DMS79 treated with DMSO at 0.1 percent for 48 hours (cell line): ENCODE measurements at places on chromosomes 12 and 14.

DNA sequence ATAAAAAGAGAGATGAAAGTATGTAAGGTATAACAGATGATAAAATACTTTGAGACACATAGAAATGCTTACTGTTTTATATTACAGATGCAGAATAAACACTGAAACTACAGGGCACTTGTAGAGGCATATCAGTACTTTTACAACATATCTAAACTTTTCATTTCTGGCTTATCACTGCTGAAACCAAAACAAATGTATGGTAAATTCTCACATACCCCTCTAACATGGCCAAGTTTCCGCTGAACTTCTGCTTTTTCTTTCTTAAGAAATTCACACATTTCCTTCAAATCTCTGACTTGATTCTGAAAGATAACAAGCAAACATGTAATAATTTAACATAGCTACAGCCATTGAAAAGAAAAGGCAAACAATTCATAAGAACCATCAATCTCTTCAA, 33.3 kb upstream of the C12orf50 start:
- no peak for DNase-seq

DNA sequence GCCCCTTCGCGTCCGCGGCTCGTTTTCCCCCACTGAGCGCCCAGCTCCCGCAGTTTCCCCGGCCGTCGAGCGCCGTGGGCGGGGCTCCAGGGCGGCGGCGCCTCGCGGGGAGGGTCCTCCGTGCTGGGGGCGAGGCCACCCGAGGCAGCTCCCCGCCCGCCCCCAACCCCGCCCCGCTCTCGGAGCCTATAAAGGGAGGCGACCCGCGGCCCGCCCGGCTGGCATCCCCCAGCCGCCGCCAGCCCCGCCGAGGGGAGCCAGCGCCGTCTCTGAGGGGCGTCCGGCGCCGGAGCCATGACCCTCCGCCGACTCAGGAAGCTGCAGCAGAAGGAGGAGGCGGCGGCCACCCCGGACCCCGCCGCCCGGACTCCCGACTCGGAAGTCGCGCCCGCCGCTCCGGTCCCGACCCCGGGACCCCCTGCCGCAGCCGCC, at the start of gene TAMALIN:
TSS of gene TAMALIN (plus strand) at position 221 of the 432 bp plus-strand sequence. CDS start at position 295, 74 bp downstream.
- no peak for DNase-seq

DNA sequence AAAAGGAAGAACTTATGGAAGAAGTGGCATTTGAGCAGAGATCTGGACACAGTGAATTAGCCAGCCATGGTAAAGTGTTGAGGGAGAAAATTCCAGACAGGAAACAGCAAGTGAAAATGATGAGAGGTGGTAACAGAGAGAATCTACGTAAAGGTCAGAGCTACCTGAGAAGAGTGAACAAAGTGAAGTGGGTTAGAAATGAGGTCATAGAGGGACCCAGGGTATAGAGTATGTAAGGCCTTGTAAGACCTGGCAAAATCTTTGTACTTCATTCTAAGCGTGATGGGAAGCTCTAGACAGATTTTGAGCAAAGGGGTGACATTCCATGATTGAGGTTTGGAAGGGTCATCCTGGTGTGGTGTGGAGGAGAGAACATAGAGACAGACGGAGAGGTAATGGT, 49.3 kb upstream of the LRRK2 start:
- no peak for DNase-seq

DNA sequence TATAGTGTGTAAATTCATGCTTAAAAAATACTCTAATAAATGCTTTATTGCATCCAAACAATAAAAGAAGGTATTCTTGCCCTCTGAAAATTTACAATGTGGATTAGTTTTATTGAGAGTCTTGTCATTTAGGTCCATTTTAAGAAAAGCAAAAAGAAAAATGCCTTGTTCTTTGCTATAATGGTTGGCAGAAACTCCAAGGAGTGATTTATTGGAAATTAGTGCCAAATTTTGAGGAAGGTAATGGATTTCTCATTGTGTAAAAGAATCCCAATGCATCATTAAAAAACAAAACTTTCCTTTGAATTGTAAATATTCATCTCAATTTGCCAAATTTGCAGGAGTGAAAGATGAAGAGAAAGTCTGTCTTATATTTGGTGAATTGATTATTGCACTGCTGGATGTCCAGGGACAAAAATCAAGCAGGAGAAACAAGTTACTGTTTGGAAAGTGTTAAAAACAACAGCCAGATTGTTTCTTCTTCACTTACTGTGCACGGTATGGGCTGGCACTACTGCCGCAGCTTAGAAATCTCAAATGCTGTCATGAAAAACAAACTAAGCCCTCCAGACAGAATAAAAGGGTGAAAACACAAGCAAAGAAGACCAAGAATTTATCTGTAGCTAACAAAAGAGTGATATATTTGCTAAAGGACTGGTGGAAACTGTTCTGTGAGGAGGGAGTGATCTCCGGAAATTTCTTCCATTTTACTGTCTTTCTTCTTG, 511.7 kb downstream of the TMTC2 start:
- no peak for DNase-seq

DNA sequence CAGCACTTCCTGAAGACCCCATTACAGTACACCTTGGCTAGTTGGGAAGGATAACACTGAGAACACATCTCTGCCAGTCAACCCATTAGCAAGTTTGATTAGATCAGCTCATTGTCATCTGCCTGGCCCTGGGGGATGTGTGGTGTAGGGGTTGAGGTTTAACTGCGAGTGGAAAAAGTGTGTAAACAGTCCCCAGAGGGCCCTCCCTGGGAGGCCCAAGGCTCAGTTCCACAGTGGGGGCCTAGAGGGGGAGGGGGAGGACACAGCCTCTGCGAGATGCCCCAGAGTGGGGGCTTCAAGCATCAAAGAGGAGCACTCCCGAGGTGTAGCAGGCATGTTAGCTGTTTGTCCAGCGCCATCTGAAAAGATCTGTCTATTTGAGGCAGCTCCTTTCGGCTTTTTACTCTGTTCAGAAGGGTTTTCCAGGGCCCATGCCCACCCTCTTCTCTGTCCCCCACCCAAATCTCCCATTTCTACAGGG, 344 bp downstream of the LPAR5 start:
- DNase-seq: no peak

- no peak for DNase-seq
Measured at GRCh38 chr14:55540847-55541773, 38.9 kb upstream of the KTN1 start.

DNA sequence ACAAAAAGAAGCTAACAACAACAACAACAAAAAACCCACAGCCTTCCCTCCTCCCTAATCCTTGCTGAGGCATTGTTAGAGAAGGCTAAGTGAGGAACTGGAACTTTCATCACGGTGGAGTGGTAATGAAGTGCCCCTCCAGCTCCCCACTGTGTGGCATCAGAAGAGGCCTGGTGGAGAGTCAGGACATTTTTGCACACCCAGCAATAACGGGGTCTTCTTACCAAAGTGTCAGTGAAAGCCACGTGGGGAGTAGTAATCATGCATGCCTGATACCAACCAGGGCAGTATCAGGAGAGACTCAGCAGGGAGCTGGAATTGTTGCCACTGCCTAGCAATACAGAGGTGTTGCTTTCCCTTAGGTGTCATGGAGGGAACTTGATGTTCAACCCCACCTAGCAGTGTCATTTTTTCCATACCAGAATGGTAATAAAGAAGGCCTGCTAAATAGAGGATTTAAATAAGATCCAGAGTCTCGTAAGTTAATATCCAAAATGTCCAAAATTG, 299.7 kb upstream of the RGS6 start:
- peak; percentile 56 for DNase-seq

GRCh38 chr14:39912192-39913100, 480.2 kb upstream of the FBXO33 start:
- DNase-seq: no peak

- DNase-seq: peak; percentile 14
Measured at GRCh38 chr12:52230364-52231281, 2.4 kb upstream of the KRT7 start.

- no peak for DNase-seq
Measured at GRCh38 chr12:95227818-95228356, 10.3 kb downstream of the VEZT start.

DNA sequence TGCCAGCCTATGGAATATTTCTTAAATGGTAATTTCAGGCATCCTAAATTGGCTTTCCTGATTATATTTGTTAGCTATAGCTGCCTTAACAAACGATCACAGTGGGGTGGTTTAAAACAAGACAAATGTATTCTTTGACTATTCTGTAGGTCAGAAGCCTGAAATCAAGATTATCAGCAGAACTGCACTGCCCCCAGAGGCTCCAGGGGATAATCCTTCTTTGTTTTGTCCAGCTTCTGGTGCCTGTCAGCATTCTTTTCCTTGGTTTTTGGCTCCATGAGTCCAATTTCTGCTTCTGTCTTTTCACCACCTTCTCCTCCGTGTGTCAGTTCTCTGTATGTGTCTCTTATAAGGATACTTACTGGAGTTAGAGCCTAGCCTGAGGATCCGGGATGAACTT, 1282.2 kb upstream of the USP15 start:
- no peak for DNase-seq

DNA sequence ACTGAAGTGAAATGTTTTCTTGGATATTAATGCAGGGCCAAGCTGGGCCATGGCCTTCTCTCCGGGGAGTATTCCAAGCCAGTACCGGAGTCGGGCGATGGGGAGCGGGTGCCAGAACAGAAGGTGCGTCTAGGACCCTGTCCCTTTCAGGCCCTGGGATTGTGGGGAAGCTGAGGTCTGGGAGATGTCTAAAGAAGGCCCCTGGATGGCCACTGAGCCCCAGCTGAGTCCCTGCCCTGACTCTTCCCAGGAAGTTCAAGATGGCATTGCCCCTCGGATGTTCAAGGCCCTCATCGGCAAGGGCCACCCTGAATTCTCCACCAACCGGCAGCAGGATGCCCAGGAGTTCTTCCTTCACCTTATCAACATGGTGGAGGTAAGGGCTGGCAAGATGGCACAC, 7.2 kb upstream of the TPI1 start:
- no peak for DNase-seq

GRCh38 chr14:32047791-32048190, 29.3 kb upstream of the ARHGAP5 start:
- no peak for DNase-seq

- DNase-seq: no peak
Measured at GRCh38 chr14:55353686-55354467, 57.8 kb downstream of the ATG14 start.

DNA sequence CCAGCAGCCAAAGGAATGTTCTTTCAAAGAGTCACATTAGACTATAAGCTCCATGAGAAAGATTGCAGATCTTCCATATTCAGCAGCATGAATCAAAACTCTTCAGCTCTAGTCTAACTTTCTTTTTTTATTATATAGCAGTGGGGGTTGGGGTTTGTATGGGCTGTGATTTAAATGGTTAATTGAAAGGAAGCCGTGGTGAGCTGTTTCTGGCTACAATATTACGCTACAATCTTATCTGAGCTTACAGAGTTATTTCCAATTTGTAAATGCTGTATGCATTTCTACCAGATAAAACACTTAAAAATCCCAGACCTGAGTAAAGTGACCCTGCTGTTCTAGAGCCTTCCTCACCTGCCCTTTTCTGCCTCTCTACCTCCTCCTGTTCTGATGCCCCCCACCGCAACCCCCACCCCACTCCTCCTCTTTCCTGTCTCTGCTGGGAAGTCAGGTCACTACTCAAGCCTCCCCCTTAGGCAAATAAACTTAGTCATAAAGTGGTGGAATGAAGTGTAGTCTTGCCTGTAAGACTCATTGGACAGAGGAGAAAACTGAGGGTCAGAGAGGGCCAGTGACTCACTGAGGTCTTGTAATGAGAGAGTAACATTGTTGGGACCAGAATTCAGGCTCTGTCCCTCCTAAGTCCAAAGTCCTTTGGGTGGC, 1089.5 kb downstream of the BCL11B start:
- no peak for DNase-seq

- DNase-seq: peak; percentile 49
Measured at GRCh38 chr14:89489761-89490437, 72.9 kb upstream of the FOXN3 start.

- no peak for DNase-seq
Measured at GRCh38 chr14:20848316-20848954, 42.8 kb upstream of the RNASE3 start.

DNA sequence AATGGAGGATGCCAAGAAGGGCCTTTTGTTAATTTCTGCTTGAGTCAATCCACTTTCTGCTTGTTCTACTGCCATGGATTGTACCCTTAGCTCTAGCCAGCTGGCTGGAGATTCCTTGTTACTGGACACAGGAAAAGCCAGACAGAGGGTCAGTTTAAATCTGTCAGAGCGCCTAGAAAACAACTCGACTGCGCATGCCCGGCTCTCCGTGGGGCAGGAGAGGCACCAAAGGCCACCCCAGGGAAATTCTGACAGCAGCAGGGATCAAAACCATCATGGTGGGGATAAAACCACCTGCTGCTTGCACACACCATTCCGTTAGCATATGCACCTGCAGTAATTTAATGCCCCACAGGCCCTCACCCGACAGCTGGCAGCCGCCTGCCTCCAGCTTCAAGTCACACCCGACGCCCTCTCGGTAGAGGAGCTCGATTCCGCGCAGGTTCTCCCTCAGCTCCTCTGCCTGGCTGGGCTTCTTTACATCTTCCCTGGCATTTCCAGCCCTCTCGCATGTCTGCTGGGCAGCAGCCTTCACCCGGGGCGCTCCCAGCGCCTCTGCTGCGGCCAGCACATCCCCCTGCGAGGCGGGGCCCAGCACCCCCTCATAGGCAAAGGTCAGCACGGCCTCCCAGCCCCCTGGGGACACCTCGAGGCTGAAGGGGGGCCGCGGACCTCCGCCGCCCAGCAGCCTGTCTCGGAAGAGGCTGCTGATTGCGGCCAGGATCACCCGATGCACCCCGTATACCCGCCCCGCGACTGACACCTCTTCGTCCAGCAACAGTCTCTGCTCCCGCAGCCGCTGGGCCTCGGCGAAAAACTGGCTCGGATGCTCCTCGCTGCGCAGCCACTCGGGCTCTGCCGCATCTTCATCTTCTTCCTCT, 1.0 kb downstream of the KLHL33 start:
- DNase-seq: no peak

DNA sequence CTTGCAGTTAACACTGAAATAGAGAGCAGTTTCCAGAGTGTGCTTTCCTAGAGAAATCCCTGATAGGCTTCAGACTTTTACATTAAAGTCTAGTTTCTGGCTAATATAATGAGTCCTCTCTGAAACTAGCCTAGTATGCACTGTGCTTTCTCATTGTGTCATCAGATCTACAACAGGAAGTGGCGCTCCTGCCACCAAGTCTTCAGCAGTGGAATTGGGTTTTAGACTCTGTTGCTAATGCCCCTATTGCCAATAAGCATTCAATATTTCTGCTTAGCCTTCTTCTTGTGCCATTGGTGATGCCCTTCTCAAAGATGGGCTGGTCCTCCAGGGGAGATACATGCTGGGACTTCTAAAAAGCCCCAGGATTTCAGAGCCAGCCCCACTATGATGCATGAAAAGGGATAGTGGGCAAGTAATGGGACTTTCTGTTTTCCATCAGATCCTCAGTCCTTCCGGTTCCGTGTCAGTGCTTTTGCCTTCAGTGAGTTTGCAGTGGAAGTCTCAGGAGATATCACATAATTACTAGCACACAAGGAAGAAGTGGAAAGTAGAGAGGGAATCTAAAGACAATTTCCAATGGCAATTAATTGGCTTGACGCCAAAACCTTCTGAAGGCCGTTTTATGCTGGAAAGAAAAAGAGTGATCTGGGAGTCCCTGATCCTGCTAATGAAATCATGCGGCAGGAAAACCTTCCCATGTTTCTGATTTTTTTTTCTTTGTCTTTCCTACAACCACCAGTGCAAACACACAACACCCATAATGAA, 50.0 kb downstream of the SSPN start:
- DNase-seq: no peak
